ENCODE measurements at places on chromosomes 3 and 15.
A peak's percentile ranks its signal among the peaks of the same experiment; 100 is the strongest.

DNA sequence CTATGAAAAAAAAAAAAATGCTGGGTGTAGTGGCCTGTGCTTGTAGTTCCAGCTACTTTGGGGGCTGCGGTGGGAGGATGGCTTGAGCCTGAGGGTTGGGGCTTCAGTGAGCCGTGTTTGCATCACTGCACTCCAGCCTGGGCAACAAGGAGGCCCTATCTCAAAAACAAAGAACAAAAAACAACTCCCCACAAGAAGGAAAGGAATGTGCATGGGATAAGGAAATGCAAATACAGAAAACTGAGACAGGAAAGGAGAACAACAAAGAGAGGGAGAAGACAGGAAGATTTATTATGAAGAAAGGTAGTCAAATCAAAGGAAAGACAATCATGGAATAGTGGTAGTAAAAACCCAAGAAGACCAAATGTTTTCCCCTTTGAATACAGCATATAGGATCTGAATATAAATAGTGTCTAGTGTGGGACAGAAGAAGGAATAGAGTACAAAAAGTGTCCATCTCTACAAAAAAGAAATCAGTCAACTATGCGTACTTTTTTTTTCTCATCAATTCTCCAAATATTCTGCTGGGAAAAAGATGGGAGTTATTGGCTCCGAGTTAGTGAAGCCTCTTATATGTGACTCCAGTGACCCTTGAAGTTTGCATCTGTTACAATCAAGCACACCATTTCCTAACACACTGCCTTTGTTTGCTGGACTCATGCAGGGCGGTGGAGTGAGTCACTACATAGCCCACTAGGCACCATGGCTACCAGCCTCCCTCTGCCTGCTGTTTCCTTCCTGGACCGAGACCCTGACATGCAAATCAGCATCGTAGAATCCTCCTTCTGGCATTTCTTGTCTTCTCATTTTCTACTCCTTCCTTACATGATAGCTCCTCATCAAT lies 101.2 kb upstream of the PTX3 start:
- no peak for DNase-seq

DNA sequence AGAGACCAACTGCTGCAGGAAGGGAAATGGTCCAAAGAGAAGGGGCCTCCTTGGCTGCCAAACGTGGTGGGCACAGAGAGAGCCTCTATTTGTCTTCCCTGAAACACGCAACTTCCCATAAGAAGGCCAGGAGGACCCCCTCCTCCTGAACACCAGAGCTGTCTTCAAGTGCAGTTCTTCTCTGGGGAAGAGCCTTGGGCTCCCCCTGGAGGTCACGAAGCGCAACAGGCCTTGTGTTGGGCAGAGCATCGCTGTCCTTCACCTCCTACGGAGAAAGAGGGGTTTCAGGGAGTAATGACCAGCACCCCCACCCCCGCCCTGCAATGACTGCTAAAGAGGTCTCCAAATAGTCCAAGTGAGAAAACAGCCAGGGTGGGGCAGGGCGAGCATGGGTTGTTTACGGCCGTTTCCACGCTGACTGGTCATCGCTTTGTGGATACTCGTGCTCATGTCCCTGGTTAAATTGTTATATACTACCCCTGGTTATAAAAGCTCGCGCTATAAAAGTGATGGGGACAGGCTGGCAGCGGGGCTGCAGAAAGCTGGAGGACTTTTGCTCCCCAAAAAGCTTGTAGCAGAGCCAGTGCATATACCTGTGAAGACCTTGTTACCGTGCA lies 397.5 kb upstream of the ATP10A start:
- DNase-seq, result peak; percentile 61

- DNase-seq, result no peak
Measured at GRCh38 chr3:73225146-73225855, 163.8 kb downstream of the EBLN2 start.

- no peak for DNase-seq
Measured at GRCh38 chr3:108221393-108221792, 831 bp downstream of the IFT57 start.

DNA sequence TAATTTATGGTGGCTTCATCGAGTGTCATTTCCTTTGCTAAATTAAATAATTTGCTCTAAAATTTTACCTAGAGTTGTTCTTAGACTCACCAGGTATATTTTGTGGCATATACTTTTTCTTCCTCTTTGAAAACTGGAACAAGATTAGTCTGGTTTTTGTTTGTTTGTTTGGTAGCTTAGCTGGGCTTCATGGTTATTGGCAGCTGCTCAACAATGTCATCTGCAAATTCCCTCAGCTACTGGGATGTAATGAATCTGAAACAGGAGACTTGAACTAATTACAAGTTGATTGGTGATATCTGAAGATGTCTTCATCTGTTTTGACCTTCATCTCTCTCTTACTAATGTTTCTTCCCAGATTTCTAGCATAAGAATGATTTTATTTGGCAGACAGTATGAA lies 270.5 kb upstream of the P2RY1 start:
- DNase-seq, result no peak

GRCh38 chr3:83877910-83878309 lies 1080.9 kb upstream of the CADM2 start:
- DNase-seq, result no peak

GRCh38 chr15:66940368-66940767 lies 125.0 kb upstream of the SMAD3 start:
- DNase-seq, result no peak

- DNase-seq, result no peak
Measured at GRCh38 chr15:46580924-46581323, 946.1 kb downstream of the SQOR start.

DNA sequence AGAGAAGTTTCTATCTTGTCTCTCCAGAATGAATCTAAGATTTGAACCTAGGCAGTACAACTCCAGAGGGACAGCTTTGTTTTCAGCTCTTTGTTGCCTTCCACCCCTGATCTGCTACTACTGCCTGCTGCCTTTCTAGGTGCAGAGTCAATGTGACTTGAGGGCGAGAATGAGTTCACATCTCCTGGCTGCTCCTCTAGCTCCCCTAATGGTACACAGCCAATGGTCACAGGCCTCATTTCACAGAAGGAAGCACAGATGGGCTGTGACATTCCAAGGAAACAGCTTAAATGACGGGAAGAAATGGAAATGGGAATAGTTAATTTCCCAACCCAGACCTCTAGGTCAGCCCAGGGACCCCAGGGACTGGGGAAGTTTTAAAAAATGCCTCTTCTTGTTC lies 32.4 kb downstream of the FAM43A start:
- DNase-seq, result no peak

DNA sequence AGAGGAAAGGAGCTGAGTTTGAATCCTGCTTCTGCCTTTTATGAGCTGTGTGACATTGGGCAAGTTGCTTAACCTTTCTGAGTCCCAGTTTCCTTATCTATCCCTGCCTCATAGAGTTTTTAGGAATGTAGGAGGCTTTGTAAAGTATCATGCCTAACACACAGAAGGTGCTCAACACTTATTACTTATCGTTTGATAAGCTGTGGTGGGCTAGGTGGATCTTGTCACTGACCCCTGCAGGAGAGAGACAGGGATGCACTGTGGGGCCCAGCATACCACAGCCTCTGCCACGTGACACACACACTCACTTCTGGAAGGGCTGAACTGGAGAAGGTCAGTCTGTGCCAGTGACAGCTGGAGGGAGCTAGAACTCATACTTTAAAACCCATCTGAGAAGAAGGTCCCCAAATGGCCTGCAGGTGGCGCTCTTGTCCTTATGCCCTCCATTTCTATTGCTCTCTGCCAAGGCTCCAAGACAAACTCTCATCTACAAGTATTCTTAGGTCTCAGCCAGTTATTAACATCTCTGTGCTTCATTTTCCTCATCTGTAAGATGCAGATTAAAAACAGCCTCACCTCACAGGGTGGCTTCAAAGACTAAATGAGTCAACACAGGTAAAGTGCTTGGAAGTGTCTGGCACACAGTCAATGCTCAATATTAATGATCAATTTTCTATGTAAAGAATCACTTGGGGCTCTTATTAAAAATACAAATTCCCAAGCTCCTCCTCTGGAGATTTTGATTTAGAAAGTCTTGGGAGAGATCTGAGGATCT lies 57.5 kb upstream of the HACD2 start:
- peak; percentile 84 for DNase-seq

GRCh38 chr3:7489417-7489816 lies 628.5 kb downstream of the GRM7 start:
- DNase-seq, result no peak

- DNase-seq, result no peak
Measured at GRCh38 chr3:138332472-138333073, 2.9 kb upstream of the NME9 start.

DNA sequence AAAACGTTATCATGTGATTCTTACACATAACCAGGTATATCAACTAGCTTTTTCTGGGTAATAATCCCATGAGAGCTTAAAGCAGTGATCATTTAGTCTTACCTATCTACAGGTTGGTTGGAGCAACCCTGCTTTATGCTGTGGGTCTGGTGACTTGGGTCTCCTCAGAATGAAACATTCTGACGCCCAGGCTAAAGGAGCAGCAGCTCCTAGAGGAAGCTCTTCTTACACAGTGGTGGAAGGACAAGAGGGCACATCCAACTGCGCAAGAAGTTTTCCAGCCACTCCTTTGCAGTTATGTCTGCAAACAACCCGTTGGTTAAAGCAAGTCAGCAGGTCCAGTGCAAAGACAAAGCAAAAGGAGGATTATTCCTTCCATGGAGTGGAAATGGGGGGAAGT lies 377.5 kb downstream of the EDEM1 start:
- no peak for DNase-seq
